ENCODE measurements at places on chromosomes 4 and X. TPM values are rescaled to one million over a fixed set of nuclear protein-coding genes. Genes with fewer than 3 reads are reported as not detected.

GRCh38 chrX:47579537-47579936, 2.7 kb upstream of the TIMP1 start:
- no peaks in the 10 kb centered on the region for H3K27me3 ChIP-seq
- H3K27ac ChIP-seq = no peak overlapping the region
- H3K4me1 ChIP-seq = peaks cover 23% of the 10 kb centered on the region
- DNase-seq = no peak

GRCh38 chr4:108849611-108850168, 86.8 kb upstream of the ETNPPL start:
- DNase-seq = no peak
- H3K27ac ChIP-seq = no peak overlapping the region
- H3K36me3 ChIP-seq = no peaks in the 10 kb centered on the region

- DNase-seq = no peak
- H3K27ac ChIP-seq = no peak overlapping the region
- no peaks in the 10 kb centered on the region for H3K4me1 ChIP-seq
- H3K27me3 ChIP-seq = no peaks in the 10 kb centered on the region
- no peak overlapping the region for H3K4me3 ChIP-seq
- H3K36me3 ChIP-seq = peaks cover 16% of the 10 kb centered on the region
Measured at GRCh38 chrX:77704881-77705280, 81.1 kb downstream of the ATRX start.

- no peak overlapping the region for H3K27ac ChIP-seq
- DNase-seq = no peak
- H3K36me3 ChIP-seq = no peaks in the 10 kb centered on the region
- H3K4me1 ChIP-seq = no peaks in the 10 kb centered on the region
Measured at GRCh38 chr4:137471895-137472294, 60.4 kb downstream of the PCDH18 start.

The FREM3 gene
- polyA plus RNA-seq = 0.35 TPM

Data from CD4-positive, CD25-positive, alpha-beta regulatory T cell (primary cell).